ENCODE measurements at places on chromosomes 2 and 18.

- DNase-seq, result no peak
These were observed 1.2 kb downstream of the GYPC start for GRCh38 chr2:126657148-126657635.

- DNase-seq, result peak; percentile 83
These were observed 33.0 kb downstream of the SDC1 start for GRCh38 chr2:20191714-20192569.

GRCh38 chr18:53991202-53991601 is 233.3 kb downstream of the MBD2 start:
- DNase-seq, result no peak

- DNase-seq, result no peak
These were observed 232.1 kb upstream of the STK17B start for GRCh38 chr2:196403471-196403870.

DNA sequence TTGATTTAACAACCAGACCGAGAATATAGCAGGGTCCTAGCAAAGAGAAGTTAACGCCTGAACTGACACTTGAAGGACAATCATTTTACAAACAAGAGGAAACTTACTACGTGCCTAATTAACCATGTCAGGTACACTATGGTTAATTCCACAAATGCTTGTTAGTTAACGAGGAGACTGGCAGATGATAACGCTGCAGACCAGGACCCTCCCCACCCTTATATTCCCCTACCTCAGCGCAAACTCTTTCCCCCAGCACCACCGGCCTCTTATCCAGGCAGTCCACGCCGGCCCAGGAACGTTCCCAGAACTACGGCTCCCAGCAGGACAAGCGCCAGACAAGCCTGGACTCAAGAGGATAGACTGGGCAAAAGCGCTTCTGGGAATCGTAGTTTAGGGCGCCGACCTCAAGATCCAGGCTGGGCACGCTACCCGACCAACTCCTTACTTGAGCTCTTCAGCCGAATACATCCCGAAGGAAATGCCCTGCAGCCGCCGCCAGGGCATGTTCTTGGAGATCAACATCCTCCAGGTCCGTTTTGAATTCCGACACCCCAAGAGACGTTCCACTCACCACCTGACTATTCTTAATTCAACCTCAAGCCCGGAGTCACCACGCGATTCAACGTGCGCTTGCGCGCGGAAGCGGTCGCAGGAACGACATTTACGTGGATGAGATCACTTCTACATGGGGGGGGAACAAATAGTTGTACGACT is at the start of gene POLR1A:
Gene POLR1A (minus strand): TSS at position 635 of the 717 bp plus-strand sequence. CDS start 110 bp downstream, at position 525.
- DNase-seq, result peak; percentile 91

GRCh38 chr2:63875559-63876245 is 34.0 kb downstream of the UGP2 start:
- no peak for DNase-seq

DNA sequence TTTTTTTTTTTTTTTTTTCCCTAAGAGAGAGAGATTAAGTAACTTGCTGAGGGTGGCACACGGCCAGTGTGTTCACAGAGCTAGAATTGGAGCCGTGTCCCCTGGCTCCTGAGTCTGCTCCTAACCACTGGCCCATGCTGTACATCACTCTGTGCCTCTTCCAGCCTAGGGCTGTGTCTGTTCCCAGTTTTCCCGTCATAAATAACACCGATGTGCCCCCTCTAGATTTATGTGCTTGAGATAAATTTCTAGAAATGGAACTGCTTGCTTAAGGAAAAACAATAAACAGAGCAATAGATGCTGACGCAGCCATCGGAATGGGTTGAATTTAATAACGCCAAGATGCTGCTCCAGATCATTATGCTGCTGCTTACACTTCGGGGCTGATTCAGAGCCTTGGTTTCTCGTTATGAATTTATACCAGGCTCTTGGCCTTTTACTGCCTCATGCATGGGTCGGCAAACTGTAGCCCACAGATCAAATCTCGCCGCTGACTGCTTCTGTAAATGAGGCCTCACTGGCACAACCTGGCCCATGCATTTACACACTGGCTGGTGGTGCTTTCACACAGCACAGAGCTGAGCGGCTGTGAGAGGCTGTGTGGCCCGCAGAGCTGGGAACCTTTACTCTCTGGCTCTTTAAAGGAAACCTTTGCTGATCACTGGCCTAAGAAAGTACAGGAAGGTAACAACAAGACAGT is 58.1 kb downstream of the NDUFA10 start:
- no peak for DNase-seq

DNA sequence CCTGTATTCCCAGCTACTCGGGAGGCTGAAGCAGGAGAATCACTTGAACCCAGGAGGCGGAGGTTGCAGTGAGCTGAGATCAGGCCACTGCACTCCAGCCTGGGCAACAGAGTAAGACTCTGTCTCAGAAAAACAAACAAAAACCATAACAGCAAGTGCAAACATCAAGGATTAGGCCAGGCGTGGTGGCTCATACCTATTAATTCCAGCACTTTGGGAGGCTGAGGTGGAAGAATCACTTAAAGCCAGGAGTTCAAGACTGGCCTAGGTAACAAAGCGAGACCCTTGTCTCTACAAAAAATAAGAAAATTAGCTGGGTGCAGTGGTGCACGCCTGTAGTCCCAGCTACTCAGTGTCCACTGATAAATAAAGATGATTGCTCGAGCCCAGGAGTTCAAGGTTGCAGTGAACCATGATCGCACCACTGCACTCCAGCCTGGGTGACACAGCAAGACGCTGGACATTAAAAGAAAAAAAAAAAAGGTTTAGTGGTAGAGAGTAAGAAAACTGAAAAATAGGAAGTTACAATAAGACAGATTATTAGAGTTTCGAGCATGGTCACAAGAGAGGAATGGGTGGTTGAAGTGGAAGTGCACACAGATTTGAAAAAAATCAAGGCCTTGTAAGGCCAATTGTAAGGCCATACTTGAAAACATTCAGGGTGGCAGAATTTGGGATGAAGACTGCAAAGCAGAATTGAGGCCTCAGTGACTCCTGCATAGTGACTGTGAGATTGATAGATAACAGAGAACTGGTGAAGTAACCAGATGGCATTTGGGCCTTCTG is 6.4 kb upstream of the KCMF1 start:
- DNase-seq, result no peak

GRCh38 chr2:148893906-148894305 is 18.9 kb downstream of the KIF5C start:
- no peak for DNase-seq

DNA sequence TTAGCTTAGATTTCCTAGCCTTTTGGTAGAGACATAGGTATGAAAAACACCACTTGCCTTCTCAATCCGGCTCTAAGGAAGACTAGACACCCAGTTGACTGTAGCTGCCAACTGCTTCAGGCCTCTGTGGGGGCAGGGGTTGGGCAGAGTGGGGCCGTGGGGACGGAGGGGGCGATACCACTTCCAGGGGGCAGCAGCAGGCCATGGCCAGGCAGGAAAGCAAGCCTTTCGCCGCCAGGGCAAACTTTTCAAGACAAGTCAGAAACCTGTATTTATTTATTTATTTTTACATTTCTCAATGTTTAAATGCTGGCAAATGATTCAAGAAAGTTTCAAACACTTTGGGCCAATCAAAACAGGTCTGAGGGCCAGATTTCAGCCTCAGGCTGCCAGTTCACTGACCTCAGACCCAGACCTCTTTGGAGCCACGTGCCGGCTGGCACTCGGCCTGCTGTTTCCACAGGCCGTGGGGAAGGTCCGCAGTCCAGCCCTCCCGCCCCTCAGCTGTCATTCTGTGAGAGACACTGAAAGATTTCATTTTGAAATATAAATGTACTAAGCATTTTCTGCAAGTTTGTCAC is 63.8 kb downstream of the MEX3C start:
- peak; percentile 94 for DNase-seq

- no peak for DNase-seq
These were observed 345.1 kb downstream of the CYP26B1 start for GRCh38 chr2:71802556-71802955.

- no peak for DNase-seq
These were observed 1474.0 kb upstream of the TMEFF2 start for GRCh38 chr2:193668557-193669323.

DNA sequence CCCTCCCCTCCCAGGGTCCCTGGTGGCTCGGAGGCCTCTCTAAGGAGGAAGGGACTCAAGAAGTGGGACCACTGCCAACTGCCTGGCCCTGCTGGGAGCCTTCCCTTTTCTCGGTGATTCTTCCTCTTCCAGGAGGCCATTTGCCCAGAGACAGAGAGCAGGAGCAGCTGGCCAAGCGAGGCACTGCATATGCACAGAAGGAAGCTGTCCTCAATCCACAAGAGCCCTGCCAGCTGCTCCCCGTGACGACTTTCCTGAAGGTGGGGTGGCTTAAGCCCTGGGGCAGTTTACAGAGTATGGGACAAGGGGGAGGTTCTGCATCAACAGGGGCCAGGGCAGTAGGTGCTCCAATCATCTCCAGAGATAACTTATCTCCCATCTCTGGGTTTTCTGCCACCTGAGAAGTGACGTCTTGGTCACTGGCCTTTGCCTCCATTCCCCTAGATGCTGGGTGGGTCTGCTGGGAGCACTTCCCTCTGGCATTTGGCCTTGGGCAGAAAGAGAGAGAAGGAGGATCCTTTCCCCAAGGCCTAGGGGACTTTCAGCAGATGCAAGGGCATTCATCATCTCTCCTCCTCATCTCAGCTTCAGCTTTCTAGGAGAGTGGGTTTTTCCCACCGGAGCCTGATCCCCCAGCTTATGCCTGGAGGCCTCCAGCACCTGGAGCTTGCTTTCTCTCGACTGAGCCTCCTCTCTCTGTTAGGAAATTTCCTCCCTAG is 28.5 kb downstream of the CIB4 start:
- DNase-seq, result peak; percentile 40

DNA sequence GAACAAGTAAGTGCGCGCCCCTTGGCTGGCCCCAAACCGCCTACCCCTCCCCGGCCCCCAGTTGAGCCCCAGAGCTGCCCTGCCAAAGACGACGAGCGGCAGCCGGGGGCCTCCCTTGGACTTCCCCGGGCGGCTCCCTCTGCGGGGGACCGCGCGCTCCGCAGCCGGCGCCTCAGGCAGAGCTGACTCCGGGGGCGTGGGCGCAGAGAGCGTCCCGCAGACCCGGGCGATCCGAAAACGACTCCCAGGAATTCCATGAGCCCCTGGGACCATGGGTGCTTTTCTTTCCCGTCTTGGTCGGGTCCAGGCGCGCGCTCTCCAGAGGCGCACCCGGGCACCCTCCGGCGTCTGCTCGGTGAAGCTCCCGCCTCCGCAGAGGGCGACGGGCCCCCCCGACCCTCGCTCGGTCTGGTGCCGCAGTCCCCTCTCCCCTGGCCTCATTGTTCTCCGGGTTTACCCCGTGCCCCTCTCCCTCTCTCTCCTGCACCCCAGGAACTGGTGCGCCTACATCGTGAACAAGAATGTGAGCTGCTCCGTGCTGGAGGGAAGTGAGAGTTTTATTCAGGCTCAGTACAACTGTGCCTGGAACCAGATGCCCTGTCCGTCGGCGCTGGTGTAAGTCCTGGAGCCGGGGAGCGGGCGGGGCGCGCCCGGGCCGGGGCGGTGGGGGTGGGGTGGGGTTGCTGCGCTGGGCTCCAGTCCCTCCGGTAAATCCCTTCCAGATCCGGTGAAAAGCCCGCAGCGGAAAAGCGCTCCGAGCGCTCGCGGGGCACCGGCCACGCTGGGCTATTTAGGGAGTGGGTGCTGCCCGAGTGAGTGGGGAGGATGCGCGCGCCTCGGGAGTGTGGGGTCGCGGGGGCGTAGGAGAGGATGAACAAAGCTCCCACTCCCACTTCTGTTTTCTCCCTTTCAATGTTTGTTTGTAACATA is 776 bp downstream of the EMILIN2 start:
- DNase-seq, result peak; percentile 42

- no peak for DNase-seq
These were observed 216.9 kb downstream of the UXS1 start for GRCh38 chr2:105977212-105977611.
